ENCODE measurements at places on chromosomes 2 and 18.

DNA sequence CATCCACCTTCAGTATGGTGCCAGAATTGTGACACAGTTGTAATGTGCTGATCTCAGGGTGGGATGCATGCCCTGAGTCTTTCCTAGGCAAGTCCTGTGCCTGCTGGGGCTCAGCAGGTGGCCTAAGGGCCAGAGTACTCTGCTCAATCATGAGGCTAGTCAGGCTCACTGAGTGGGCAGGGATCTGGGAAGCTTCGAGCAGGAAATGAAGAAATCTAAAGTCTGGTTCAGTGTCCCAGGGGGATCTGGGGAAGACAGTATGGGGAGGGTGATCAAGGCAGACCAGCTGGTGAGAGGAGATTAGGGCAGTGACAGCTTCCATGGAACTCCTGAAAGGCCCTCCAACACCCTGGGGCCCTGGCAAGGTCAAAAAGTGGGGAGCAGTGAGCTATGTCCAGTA is 8.9 kb upstream of the ANKRD29 start:
- DNase-seq: no peak

GRCh38 chr2:168727904-168728470 is 74.5 kb upstream of the NOSTRIN start:
- DNase-seq: no peak

DNA sequence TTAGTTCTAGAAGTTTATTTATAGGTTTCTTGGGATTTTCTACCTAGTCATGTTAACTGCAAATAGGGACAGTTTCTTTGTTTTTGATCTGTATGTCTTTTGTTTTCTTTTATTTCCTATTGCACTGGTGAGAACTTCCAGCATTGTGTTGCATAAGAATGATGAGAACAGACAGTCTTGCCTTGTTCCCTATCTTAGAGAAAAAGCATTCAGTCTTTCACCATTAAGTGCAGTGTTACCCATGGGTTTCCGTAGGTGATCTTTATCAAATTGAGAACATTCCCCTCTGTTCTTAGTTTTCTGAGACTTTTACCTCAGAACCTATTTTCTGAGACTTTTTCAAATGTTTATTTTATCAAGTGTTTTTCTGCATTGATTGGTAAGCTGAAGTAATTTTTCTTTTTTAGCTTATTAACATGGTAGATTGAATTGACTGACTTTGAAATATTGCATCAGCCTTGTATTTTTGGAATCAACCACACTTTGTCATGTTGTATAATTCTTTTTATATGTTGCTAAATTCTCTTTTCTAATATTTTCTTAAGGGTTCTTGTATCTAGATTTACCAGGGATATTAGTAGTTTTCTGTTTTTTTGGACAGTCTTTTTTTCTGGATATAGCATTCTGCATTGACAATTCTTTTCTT is 17.2 kb downstream of the MFSD6 start:
- DNase-seq: no peak

DNA sequence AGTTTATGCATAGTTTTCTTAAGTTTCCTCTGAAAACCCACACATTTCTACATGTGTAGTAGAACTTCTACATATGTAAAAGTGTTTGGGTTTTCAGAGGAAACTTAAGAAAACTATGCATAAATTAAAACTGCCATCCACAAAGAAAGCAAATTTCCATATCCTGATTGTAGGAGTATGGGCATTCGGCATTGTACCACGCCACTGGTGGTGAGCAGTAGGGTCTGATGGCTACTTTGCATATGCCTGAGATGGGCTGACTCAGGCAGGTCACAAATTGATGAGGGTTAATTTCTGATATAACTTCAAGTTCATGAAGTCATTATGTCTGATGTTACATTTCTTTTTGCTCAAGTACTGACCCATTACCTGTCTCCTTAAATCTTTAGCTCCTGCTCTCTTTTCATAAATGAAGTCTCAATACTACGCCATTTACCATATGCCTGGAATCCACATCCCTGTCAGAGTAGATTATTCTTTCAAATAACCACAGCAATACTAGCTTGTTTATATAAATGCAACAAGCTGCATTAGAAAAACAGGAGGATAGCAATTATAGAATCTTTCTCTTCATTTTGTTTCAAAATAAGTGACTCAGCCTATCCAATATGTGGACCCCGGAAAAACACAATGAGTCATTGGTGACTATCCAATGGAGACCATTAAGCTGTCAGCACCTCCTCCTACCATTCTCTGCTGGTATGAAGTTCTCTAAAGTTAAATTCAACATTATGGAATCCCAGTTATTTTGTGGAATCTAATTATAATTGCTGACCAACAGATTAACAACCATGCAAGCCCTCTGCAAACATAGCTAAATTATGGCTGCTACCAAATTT is 355.2 kb upstream of the UBE2E3 start:
- DNase-seq: no peak

DNA sequence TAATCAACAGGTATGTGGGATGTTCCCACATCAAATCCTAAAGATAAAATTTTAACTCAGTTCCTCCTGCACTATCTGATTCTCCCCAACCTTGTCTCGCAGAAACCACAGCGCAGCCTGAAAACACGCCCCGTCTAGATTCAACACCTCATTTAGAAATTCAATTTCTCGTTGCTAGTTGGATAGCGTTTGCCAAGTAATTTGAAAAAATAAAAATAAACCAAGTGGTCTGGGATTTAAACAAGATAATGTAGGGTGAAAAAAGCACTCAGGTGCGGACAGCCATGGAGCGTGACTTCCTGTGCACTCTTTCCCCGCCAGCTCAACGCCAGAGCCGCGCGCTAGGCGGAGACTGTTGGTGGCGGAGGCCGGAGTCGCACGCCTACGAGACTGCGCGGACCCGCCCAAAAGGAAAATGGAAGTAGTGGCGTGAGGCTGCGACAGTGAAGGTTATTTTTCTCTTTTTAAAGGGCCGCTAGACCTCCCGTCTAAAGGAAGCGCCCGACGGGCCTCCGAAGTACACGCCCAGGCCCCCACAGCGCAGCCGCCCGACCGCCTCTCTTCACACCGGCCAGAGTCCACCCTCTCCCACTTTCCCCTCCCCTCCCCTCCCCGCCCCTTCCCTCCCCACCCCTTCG is 615 bp upstream of the CCNT2 start:
- no peak for DNase-seq
